NCI-H774 (cell line): ENCODE measurements at places on chromosomes 1 and 21.

DNA sequence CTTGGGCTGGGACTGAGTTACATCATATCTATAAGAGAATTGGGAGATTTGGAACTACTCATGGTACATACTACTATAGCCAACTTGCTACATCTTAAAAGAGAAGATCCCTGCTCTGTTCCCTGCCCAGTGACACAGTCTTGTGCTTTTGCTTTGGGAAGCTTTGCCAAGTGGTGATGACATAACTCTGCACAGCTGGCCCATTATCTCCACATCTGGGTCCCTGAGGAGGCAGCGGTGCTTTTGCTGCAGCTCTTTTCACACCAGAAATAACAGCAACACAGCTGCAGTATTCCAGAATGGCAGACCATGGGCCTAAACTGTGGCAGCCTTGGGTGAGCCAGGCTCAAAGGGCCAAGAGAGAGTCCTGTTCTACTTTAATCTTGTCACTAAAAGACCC lies 296.0 kb downstream of the HHAT start:
- DNase-seq, result no peak

- DNase-seq, result no peak
These were observed 43.4 kb upstream of the MRPS6 start for GRCh38 chr21:34029743-34030528.

- peak; percentile 89 for DNase-seq
These were observed at the start of gene OTUD7B for GRCh38 chr1:150010393-150011115. Gene OTUD7B, minus strand, starts transcription at chr1:150010726. Its CDS starts 33,216 bp downstream, at chr1:149977510.

GRCh38 chr1:224851848-224852261 lies 77.6 kb upstream of the DNAH14 start:
- DNase-seq, result no peak

DNA sequence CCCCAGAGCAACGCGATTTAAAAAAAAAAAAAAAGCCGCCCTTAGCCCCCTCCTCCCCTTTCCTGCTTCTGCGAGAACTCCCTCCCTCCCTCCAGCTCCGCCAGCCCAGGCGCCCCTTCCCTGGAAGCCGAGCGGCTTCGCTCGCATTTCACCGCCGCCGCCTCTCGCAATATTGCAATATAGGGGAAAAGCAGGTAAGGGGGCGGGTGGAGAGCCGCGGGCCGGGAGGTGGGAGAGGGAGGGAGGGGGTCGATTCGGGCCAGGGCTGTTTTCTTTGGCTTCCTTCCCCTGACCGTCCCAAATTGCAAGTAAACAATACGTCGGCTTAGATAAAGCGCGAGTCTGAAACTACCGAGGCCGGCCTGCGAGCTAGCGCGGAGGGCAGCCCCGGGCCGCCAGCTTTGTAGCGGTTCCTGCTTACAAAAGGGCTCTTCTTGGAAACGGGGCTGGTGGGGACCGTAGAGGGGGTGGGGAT lies 408 bp downstream of the LMO4 start:
- no peak for DNase-seq

DNA sequence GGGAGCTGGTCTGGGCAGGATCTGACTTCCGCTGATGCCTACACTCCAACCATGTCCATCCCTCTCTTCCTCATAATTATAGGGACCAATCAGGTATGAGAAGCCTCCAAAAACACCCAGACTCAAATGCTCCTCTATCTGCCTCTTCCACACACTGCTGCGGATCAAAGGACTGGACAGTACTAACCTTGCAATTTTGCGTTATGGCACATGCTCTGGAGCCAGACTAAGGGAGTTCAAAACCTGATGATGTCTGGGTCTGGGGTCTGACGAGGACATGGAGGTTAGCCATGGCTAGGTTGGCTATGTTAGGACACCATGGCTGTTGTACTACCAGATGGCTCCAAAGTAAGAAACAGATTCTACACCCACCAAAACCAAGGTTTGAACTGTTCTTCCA lies 10.3 kb downstream of the GPN2 start:
- DNase-seq, result no peak

DNA sequence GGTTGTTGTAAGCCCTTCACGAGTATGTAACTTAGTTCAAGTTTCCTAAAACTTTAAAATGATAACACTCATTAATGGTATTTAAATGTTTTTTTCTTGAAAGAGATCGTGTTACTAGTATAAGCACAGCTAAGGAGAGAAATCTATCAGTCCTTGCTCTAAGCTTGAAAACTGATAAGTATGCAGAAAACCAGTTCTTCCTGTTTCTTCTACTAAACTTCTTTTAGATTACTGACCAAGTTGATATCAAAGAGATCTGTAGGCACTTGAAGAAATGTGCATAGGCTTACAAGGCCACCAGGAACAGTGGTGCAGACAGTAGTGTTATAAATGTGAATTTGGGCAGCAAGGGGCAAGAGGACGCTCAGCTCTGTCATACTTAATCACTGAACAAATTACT lies 3.9 kb downstream of the EFCAB14 start:
- DNase-seq, result no peak

- no peak for DNase-seq
These were observed 30.5 kb upstream of the BTG2 start for GRCh38 chr1:203274603-203275381.
